ENCODE measurements at places on chromosomes 7 and 10. TPM values are rescaled to one million over a fixed set of nuclear protein-coding genes. Genes with fewer than 3 reads are reported as not detected.

GRCh38 chr7:28704706-28705105 lies 253.4 kb downstream of the TRIL start:
- H3K27me3 ChIP-seq, result no peaks in the 10 kb centered on the region
- no peak overlapping the region for H3K4me3 ChIP-seq
- H3K36me3 ChIP-seq, result no peaks in the 10 kb centered on the region
- H3K4me1 ChIP-seq, result no peaks in the 10 kb centered on the region
- no peak overlapping the region for H3K27ac ChIP-seq
- no peak for DNase-seq

GRCh38 chr7:119065966-119066365 lies 841.5 kb downstream of the ANKRD7 start:
- no peaks in the 10 kb centered on the region for H3K36me3 ChIP-seq
- H3K4me1 ChIP-seq, result no peaks in the 10 kb centered on the region
- H3K4me3 ChIP-seq, result no peak overlapping the region
- DNase-seq, result no peak

DNA sequence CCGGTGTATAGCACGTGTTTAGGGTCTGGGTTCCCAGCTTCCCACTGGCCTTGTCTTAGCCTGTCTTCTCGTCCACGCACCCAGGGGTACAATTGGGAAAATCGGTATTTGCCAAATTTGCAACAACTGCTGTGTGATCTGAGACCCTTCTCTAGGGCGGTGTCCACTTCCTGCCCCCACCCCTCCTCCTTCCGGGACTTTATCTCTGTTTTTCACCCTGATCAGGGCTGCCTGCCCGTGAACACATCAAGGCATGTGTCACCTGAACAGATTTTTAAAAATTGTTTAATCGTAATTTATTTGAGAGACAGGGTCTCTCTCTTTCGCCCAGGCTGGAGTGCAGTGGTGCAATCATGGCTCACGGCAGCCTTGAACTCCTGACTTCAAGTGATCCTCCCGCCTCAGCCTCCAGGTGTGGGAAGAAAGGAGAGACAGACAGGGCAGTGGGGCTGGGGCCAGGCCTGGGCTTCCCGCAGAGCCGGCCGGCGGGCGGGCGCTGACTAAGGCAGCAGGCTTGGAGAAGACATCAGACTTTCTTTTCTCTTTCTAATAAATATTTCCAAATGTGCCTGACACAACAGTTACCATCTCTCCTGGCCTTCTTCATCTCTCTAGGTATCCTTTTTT lies 27.5 kb downstream of the ELFN1 start:
- no peak for DNase-seq
- H3K27ac ChIP-seq, result no peak overlapping the region
- H3K36me3 ChIP-seq, result peaks cover 14% of the 10 kb centered on the region
- no peaks in the 10 kb centered on the region for H3K4me1 ChIP-seq
- H3K4me3 ChIP-seq, result no peak overlapping the region

DNA sequence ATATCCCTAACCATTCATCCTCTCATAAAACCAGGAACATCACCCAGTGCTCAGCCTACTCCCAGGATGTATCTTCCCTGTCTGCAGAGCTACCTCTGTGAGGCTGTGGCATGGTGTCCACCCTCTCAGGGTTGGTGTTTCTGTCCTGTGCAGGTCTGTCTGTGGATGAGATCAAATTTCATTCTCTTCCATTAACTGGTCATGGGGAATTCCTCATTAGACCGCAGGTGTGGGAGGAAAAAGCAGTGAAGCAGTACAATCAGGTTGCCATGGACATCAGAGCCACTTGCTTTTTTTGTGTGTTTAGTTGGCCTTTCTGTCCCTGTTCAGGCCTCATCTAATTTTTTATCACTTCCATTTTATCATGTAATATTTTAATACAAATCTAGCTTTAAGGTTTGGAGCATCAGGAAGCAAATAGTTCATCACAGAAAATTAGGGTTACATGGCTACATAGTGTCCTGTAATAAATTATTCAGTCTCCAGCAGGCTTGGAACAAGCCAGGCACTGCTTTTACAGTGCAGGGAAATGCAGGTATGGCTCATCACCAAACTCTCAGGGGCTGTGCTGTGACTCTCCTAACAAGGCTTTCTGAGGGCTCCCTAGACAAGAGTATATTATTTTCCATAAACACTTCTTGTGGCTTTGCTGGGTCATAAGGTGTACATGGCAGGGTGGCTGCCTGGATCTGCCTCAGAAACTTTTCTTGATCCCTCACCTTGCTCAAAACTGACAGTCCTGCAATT lies 594.9 kb upstream of the IGFBP3 start:
- H3K4me1 ChIP-seq, result no peaks in the 10 kb centered on the region
- no peaks in the 10 kb centered on the region for H3K36me3 ChIP-seq
- no peak for DNase-seq
- peaks cover 6% of the 10 kb centered on the region for H3K27me3 ChIP-seq
- H3K4me3 ChIP-seq, result no peak overlapping the region
- no peak overlapping the region for H3K27ac ChIP-seq

TAS2R3 gene
- total RNA-seq, result not detected

FAM25C gene
- total RNA-seq, result not detected
